ENCODE measurements at places on chromosomes 2 and 18.

DNA sequence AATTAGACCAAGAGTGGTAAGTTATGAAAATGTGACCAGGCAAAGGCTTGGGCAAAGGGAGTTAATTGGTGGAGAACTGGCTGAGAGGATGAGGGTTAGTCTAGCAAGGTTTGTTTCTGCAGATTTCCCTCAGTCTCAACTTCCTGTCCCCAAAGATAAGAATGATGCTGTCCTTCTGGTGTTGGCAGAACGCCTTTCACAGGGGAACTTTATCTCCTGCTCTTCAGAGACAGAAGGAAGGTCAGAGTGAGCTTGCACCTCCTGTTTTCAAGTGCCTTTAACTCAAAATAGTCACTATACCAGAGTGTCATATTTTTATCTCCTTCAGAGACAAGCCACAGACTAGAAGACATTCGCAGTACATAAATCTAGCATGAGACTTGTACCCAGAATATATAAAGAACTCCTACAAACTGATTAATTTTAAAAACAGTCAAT, 95.7 kb downstream of the TEX51 start:
- no peaks in the 10 kb centered on the region for H3K36me3 ChIP-seq
- no peak for DNase-seq
- peaks cover 3% of the 10 kb centered on the region for H3K4me1 ChIP-seq
- H3K27me3 ChIP-seq, result peaks cover 7% of the 10 kb centered on the region
- no peak overlapping the region for H3K27ac ChIP-seq
- H3K4me3 ChIP-seq, result no peak overlapping the region

DNA sequence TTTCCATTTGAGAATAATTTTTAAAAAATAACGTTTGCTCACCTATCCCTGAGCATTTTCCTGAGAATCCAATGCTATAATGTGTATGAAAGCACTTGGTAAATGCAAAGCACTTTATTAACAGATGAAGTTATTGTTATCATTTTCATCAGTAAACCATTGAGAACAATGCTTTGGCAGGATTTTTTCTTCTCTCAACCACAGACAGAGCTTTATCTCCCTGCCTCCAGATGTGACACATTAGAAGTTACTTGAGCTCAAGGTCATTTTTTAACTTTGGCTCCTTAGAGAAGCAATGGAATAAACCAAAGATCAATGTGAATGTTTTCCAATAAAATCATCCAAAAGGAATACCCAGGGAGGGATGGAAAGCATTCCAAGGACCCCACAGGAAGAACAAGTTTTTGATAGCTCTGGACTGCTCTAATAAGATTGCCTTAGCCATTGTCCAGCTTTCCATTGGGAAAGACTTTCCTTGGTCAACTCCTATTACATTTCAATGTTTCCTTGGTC, 118.9 kb upstream of the NT5C1B start:
- no peaks in the 10 kb centered on the region for H3K36me3 ChIP-seq
- no peaks in the 10 kb centered on the region for H3K27me3 ChIP-seq
- H3K4me1 ChIP-seq, result no peaks in the 10 kb centered on the region
- H3K27ac ChIP-seq, result no peak overlapping the region

- no peaks in the 10 kb centered on the region for H3K27me3 ChIP-seq
- no peaks in the 10 kb centered on the region for H3K4me1 ChIP-seq
- no peaks in the 10 kb centered on the region for H3K36me3 ChIP-seq
- H3K4me3 ChIP-seq, result no peak overlapping the region
These were observed 297.6 kb upstream of the NRXN1 start for GRCh38 chr2:51329512-51329911.

- no peaks in the 10 kb centered on the region for H3K36me3 ChIP-seq
- DNase-seq, result no peak
- H3K27me3 ChIP-seq, result no peaks in the 10 kb centered on the region
- H3K27ac ChIP-seq, result peak overlapping the region; percentile 16
These were observed 45.7 kb upstream of the RAPH1 start for GRCh38 chr2:203580844-203581243.

DNA sequence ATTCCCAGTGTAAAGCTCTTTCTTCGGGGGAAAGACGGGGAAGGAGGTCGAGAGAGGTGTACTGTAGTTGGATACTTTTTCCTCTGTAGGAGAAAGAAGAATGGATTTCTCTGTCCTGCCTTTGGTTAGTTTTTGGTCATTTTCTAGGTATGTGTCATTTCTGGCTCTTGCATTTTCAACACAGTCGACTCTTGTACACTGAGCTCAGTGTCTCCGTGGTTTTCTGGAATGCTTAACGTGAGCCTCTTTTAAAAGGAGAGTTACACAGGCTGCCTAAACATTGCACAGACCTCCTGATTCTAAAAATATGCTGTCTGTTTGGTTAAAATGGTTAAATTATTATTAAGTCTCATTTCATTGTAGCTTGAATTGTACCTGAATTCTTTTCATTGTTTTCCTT, 21.8 kb upstream of the GLS start:
- H3K36me3 ChIP-seq, result no peaks in the 10 kb centered on the region
- no peak overlapping the region for H3K27ac ChIP-seq
- no peaks in the 10 kb centered on the region for H3K27me3 ChIP-seq
- DNase-seq, result no peak
- peaks cover 14% of the 10 kb centered on the region for H3K4me1 ChIP-seq

- peak overlapping the region; percentile 95 for H3K27ac ChIP-seq
- H3K36me3 ChIP-seq, result no peaks in the 10 kb centered on the region
- no peak overlapping the region for H3K4me3 ChIP-seq
- H3K27me3 ChIP-seq, result no peaks in the 10 kb centered on the region
- no peak for DNase-seq
These were observed 11.9 kb downstream of the GNLY start for GRCh38 chr2:85706063-85706462.

DNA sequence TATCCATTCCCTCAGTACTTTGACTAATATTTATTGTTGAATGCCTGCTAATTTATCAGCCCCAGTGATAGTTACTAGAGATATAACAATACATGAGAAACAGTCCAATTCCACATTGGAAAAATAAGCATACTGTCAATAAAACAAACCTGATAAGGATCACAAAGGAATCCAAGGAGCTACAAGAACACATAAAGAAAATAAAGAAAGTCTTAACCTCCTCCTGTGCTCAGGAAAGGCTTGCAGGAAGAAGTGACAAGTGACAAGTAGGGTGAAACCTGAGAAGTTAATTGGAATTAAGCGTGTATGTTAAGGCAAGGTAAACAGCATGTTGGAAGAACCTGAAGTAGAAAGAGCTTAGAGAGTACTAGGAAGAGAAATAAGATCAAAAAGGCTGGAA, 20.3 kb upstream of the ASNSD1 start:
- H3K4me1 ChIP-seq, result no peaks in the 10 kb centered on the region
- no peak for DNase-seq
- H3K36me3 ChIP-seq, result no peaks in the 10 kb centered on the region
- no peaks in the 10 kb centered on the region for H3K27me3 ChIP-seq
- H3K4me3 ChIP-seq, result no peak overlapping the region

GRCh38 chr2:191155608-191156071, 4.8 kb upstream of the STAT4 start:
- no peak for DNase-seq
- H3K36me3 ChIP-seq, result no peaks in the 10 kb centered on the region
- no peak overlapping the region for H3K4me3 ChIP-seq
- H3K4me1 ChIP-seq, result no peaks in the 10 kb centered on the region

GRCh38 chr18:3493501-3494244, 43.7 kb downstream of the TGIF1 start:
- H3K27me3 ChIP-seq, result peaks cover 10% of the 10 kb centered on the region
- H3K4me3 ChIP-seq, result no peak overlapping the region
- no peaks in the 10 kb centered on the region for H3K4me1 ChIP-seq
- H3K36me3 ChIP-seq, result no peaks in the 10 kb centered on the region

Data from left lung (tissue), 14 donors.